Retina (tissue), 1 donor: ENCODE measurements at places on chromosomes 5 and 9.

GRCh38 chr5:178155065-178155464 is 1.4 kb upstream of the NHP2 start:
- DNase-seq = no peak

- DNase-seq = peak; percentile 65
Observed at GRCh38 chr5:122195802-122196394, 66.6 kb downstream of the ZNF474 start.

- DNase-seq = no peak
Observed at GRCh38 chr9:133788819-133789717, 50.9 kb upstream of the SARDH start.

GRCh38 chr5:109693535-109694400 is 4.0 kb downstream of the MAN2A1 start:
- no peak for DNase-seq

DNA sequence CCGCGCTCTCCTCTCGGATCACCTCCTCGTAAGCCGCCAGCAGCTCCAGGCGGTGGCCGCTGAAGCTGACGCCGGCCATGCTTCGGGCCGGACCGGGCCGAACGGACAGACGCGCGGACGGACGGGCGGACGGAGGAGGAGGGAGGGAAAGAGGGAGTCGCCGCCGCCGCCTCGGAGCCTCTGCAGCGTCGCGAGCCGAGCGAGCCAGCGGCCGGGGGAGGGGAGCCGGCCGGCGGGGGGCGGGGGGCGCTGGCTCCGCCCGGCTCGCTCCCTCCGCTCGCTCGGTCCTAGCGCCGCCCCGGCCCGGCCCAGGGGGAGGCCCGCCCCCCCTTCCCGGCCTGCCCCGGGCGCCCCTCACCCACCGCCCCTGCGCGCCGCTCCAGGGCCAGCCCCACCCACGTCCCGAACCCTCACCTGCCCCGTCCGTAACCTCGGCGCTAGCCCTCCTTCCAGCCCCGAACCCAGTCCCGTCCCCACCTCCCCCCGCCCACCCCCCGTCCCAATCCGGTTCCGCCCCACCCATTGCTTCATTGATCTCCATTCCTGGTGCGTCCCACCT is at the start of gene DBN1:
TSS of gene DBN1 (minus strand) at position 192 of the 559 bp plus-strand sequence. CDS start at position 79, 113 bp downstream.
- DNase-seq = peak; percentile 81

DNA sequence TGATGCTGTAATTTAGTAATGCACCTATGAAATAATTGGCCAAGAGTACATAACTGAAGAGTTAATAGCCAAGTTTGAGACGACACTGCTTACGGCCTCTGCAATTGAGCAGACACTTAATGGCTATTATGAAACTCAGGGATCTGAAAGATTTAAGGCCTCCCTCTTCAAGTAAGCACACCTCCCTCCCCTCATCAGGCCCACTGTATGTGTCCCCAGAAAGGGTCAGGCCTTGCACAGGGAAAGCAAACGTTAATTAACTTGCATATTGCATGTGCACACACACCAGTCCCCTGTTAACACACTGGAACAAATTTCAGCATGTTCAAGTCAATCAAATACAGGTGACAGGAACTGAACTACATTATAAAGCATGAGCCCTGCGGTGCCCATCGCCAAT is 163.6 kb downstream of the SPOCK1 start:
- DNase-seq = no peak

DNA sequence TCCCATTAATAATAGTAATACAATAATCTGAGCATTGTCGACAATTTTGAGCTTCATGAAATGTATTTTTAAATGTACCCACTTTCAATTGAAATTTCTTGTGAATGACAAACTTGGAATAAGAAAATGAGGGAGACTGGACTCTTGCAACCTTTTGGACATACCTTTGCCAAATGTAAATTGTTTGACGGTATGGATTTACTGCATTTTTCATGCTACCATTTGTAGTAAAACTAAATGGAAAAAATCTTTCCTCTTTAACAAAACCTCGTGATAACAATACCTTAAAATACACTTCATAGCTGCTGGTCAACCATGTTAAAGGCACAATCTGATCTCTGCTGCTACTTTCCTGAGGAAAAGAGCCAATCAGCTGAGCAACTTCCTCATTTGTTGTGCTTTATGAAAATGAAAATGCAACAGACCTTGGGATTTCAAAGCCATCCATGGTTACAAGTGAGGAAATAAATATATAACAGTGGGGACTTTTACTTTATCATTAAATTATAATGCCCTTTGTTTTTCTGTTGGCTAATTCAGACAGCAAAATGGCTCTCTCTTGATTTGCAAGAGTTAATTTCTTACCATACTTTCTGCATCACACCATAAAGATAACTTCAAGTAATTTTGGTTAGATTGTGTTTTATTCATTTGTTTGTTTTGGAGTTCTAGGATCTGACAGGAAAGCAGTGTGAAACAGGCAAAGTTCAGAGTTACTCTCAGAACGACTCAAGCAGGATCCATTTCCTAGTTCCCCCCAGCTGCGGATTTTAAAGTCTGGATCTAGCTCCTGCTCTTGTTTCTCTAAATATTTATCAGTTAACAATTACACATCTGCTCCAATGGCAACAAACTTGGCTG is 1.1 kb downstream of the ALDH1A1 start:
- DNase-seq = no peak

DNA sequence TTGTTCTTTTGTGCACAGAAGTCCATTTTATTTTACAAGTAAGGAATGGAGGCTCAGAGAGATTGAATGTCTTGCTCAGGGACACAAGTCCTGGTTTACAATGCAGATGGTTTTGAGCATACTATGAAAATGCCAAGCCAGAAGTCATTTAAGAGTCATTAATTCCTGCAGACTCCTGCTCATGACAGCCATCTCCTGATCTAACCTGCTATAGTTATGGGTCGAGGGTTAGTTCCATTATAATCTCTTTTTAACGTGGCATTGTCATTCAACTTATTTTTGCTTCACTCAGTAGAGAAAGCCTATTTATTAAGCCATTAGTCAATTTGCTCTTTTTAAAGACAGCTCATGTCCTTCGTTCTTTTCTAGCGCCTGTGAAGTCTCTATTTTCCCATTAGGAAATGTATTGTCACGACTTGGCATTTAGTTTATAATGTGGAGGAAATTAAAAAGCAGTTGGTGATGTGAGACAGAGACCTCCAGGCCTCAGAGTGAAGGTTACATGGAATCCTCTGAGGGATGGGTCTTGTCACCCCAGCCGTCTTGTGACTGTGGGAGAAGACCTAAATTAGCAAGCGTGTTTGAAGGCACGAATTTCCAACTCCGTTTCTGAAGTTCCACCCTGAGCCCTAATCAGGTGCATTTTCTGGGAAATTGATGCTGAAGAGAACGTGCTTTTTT is 84.1 kb downstream of the ACTBL2 start:
- DNase-seq = no peak

GRCh38 chr9:113669522-113670115 is 206.1 kb downstream of the RGS3 start:
- DNase-seq = no peak

GRCh38 chr9:133835262-133835901 is 97.2 kb upstream of the SARDH start:
- DNase-seq = peak; percentile 53

- DNase-seq = no peak
Observed at GRCh38 chr9:122059214-122059954, 33.7 kb downstream of the TTLL11 start.

- DNase-seq = no peak
Observed at GRCh38 chr9:18330401-18331309, 143.3 kb upstream of the ADAMTSL1 start.

GRCh38 chr9:85430659-85431338 is 311.0 kb downstream of the AGTPBP1 start:
- peak; percentile 46 for DNase-seq

- DNase-seq = peak; percentile 86
Observed at GRCh38 chr9:4299005-4299795, 668 bp downstream of the GLIS3 start.

DNA sequence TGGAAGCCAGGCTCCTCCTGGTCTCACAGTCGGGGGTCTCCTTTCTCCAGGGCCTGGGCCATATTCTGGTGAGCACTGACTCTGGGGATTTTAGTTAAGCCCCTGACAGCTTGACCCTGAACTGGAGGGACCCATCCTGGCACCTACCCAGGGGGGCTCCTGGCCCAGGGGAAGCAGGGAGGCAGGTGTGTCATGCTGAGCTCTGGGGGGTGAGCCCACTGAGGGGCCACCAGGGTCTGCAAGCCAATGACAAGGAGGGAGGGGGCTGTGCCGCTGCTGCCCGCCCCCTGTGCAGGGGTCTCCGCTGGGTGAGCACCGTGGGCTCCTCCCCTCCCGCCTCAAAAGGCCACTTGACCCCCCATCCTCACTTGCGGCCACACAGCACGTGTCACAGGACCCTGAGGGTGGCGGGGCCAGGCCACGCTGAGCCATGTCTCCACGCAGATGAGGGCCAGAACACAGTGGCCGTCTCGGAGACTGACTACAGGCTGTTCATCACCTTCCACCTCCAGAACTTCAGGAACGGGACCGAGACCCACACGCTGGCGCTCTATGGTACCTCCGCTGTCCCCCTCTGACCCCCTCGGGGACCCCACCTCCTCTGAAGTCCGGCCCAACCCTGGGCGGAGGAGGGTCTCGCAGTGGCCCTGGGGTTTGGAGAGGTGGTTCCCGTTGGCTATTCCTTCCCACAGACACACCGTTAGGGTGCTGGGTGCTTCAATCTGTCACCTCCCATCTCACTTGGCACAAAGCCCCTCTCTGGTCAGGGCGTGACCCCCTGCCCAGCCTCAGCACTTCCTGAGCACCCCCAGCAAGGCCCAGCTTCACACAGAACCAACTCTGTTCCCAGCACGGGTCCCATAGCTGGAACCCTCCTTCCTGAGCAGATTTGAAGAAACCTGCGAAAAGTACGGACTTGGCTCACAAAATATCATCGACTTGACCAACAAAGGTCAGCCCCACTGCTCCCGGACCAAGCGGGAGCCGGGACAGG is 2.0 kb downstream of the LCN9 start:
- no peak for DNase-seq

DNA sequence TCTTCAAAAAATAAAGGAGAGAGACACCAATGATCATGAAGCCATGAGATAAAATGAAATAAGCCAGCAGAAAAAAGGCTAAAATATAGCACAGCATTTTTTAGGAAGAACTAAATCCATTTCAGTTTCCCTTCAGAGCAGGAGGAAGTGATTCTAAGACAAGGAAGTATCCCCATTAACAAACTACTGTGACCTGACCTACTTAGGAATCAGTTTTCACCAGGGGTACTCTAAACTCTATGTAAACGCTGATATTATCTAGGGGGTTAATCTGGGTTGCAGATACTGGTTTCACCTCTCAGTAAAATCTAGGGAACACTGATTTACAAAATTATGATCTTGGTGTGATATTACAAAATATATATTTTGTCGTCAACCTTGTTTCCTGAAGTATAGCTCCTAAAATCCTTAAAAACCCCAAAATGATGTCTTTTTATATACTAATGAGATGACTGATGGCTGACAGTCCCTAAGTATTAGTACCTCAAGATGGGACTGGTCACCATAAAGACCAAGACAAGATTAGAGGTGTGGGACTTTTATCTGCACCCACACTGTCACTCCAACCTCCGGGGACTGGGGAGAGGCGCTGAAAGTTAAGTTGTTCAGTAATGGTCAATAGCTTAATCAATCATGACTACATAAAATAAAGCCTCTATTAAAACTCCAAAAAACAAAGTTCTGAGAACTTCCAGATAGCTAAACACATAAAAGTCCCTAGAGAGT is 2.9 kb upstream of the FNBP1 start:
- no peak for DNase-seq

DNA sequence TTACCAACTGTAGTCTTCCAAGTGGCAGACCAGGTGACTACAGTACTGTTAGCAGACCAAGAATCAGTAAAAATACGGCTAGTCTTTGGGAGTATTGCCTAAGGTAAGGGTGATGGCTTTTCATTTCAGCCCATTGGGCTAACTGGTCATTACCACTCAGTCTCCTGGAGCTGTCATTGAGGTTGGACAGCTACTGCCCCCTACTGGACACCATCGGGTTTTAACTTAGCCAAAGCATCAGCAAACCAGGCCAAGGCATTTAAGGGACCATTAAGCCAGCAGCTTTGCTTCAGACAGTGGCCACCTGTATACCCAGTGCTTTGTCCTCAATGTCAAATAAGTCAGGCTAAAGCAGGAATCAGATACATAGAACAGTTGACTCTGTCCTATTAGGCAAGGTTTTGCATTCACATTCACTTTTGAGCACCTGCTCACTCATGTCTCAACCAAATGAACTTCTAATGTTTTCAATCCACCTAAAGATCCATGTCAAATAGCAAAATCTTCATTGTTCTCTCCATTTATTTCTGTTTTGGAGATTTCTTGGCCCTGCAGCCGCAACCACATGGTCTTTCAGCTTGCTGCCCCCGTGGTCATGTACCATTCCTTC is 117.2 kb downstream of the INVS start:
- DNase-seq = peak; percentile 10

DNA sequence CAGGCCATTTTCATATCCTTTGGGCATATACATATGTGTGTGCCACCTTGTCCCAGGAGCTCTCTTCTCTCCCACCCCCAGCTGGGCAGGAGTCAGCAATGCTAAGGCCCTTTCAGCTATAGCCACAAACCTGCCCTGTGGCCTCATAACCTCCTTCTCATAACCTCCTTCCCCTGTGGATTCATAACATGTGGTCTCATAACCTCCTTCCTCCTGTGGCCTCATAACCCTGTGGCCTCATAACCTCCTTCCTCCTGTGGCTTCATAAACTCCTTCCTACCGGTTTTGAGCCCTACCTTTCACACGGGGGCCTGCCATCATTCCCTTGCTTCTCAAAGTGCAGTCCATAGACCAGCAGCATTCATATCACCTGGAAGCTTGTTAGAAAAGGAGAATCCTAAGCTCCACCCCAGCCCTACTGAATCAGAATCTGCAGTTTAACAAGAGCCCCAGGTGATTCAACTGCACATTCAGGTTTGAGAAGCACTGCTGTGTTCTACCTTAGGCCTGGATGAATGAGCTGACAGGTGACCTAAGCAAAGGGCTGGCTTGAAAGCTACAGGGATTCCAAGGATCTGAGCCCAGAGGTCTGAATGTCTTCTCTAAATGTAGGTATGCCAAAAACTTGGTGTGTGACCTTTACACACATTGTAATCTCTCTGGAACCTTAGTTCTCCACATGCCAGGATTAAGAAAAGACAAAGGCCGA is 41.9 kb upstream of the PLPP6 start:
- DNase-seq = no peak

DNA sequence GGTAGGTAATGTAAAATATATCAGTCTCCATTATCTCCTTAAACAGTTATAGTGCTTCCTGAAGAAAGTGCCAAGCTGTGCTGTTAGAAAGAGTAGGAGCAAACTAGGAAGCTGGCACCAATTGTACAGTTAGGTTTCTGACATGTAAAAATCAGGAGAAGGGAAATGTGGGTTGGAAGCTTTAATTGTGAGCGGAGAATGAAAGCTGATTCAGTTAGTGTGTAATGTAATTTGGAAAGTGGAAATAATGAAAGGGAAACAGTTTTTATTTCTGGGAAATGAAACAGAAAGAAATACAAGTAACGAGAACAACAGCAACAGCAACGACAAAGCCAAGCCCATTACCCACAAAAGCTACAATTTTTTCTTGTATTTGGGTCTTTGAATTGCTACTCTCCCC is 48.8 kb upstream of the JAK2 start:
- no peak for DNase-seq

DNA sequence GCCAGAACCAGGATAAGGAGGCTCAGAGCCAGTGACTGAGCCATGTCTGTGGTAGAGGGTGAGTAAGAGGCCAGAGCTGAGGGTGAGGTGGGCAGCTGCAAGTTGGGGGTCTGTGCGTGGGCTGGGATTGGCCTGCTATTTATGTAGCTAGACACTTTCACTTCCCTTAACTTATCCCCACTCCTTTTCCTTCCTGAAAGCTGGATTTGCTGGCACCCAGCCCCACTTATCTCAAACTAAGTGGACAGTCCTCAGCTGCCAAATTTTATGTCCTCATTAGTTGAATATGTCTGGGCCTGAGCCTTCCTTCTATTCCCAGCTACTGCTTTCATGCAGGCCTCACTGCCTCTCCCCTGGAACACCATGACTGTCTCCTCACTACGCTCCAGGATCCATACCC is at the start of gene CCL21:
TSS of gene CCL21 (minus strand) at position 114 of the 400 bp plus-strand sequence. CDS start at position 44, 70 bp downstream.
- DNase-seq = no peak
